ENCODE measurements at places on chromosomes 16 and 17. TPM values are rescaled to one million over a fixed set of nuclear protein-coding genes. Genes with fewer than 3 reads are reported as not detected.

GRCh38 chr17:73288534-73289302 lies 23.1 kb downstream of the CDC42EP4 start:
- DNase-seq: peak; percentile 84

DNA sequence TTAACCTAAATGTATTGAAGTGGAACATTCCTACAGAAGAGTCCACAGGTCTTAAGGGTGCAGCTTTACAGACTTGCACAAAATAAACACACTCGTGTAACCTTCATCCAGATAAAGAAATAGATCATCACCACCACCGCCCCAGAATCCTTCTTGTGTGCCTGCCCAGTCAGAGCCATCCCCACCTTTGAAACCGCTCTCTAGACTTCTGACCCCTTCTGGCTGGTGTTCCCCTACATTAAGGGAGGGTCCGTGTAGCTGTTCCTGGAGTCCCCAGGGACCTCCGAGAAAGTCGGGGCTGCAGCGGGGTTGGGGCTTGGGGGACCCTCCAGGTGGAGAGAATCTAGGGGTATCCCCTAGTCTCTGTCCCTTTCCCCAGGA lies 9.4 kb downstream of the TBX4 start:
- no peak for DNase-seq

- peak; percentile 82 for DNase-seq
These were observed 8.0 kb upstream of the WFDC1 start for GRCh38 chr16:84286578-84287240.

GRCh38 chr17:48915459-48916282 lies 7.5 kb downstream of the UBE2Z start:
- DNase-seq: no peak

TMEM114 gene
- total RNA-seq: not detected

DNA sequence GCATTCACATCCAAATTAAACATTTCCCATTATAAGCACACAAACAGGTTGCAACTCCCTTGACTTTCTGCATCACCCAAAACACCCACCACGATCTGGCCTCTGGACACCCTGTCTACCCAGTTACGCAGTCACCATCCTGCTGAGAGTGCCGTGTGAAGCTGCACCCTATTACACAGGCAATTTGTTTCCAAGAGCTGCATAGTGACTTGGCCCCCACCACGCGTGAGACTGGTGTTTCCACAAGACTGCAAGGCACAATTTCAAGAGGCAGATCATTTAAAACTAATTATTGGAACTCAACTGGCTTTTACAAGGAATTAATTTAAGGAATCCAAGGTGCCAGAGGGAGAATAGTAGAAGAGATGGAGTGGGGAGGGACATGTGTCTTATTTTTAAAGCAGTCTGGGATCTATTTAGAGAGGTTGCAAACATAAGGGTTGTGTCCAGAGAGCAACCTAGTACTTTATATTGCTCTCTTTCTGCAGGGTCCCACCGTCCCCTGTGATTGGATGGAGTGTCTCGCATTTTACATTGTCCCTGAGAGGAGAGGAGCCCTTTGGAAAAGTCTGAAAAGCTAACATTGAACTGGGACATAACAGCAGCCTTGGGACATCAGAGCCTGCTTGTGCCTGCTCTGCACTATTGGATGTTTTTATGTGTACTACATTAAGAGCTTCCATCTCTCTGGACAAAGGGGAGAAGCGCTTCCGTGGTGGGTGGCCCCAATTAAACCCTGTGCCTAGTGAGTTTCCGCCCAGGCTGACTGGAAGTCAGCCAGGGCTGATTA lies 8.7 kb upstream of the ADAMTS18 start:
- DNase-seq: no peak

GRCh38 chr17:56119191-56119590 lies 34.1 kb upstream of the ANKFN1 start:
- no peak for DNase-seq

KCNH6 gene
- total RNA-seq: not detected

DNA sequence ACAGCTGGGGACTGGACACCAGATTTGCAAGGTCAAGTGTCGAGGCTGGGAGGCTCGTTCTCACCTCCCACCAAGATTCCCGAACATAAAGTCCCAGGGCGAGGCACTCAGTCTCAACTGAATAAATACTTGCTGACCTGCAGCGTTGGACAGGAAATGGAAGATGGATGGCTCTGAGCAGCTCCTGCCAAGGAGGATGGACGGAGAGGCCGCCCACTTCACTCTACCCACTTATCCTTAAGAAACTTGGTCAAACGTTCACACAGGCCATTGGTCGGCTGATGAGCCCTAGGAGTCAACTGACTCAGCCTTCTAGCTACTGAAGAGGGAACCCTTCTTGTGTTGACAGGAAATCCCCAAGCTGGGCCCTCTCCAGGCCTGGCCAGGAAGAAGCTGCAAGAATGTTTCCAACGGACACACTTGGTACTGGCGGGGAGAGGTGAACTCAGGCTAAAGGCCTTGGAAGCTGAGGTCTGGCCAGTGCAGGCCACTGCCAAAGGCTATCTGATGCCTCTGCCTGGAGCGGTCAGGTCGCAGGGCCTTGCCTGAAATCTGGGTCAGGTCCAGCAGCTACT lies 50.0 kb downstream of the VAC14 start:
- peak; percentile 81 for DNase-seq

DNA sequence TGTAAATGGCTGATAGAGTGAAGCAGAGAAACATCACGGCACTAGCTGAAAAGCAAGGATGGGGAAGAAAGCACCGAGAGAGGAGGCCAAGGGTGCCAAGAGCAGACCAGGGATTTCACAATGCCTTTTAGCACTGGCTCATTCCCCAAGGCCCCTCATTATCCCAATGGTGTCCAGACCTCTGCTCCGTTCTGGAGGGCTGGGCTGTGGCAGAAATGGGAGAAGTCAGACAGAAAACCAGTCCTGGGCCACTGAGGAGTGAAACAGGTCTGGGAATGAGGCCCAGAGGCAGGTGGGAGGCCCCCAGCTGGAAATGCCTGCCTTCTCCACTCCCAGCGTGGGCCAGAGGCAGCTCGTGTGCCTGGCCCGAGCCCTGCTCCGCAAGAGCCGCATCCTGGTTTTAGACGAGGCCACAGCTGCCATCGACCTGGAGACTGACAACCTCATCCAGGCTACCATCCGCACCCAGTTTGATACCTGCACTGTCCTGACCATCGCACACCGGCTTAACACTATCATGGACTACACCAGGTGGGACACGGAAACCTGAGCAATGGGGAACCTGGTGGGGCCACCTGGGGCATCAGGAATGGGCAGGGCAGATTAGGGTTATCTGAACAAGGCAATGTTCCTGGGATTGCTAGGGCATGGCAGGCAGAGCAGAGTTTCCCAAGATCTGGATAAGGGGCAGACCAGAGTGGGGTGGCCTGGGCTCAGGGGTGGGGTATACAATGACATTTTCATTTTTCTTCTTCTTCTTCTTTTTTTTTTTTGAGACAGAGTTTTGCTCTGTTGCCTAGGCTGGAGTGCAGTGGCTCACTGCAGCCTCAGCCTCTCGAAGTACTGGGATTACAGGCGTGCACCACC lies 20.3 kb downstream of the ANKRD40 start:
- no peak for DNase-seq

DNA sequence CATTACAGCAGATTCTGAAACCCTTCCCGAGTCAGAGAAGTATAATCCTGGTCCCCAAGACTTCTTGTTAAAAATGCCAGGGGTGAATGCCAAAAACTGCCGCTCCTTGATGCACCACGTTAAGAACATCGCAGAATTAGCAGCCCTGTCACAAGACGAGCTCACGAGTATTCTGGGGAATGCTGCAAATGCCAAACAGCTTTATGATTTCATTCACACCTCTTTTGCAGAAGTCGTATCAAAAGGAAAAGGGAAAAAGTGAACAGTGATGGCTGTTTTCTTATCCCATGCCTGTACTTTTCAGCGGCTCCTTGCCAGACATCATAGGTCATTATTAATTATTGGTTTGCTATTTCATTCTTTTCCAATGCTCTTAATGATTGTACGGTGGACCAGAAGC lies 28.1 kb downstream of the ERCC4 start:
- no peak for DNase-seq

GRCh38 chr16:57392694-57393093 lies 11.9 kb upstream of the CCL17 start:
- DNase-seq: no peak

- no peak for DNase-seq
These were observed 72.6 kb downstream of the CDK12 start for GRCh38 chr17:39533891-39534290.

GRCh38 chr16:491220-491919 lies 36.1 kb upstream of the CAPN15 start:
- DNase-seq: no peak

CES5A gene
- not detected for total RNA-seq

GRCh38 chr17:67051155-67051538 lies 6.8 kb downstream of the CACNG1 start:
- DNase-seq: no peak

DNA sequence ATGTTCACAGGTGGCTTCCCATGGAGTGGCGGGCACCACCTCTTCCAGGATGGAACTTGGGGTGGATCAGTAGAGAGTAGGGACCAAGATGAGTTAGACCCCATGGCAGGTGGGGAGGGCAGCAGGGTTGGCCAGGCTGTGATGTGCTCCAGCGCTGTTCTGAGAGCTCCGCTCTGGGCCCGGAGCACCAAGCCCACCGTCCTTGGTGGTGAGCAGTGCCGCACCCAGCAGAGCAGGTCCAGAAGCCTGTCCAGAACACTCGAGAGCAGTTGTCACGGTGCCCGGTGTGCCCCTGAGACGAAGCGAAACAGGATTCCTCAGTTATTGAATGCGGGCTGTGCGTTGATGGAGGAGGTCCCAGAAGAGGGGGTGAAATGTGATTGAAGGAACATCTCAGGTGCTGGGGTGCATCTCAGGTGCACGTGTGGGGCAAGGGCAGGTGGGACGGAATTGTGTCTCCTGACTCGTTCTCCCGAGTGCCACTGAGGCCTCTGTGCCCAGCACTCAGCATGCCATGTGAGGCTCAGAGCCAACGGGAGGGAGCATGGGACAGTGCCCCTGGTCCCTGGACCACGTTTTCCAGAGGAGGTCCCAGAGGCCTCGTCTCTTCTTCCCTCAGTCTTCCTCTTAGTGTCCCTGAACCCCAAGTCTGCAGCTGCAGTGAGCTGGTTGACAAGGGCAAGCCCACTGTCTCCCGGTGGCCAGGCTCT lies 39.5 kb downstream of the COX4I1 start:
- DNase-seq: no peak

PERCC1 gene
- total RNA-seq: 0.27 TPM

UNC119 gene
- 22.2 TPM for total RNA-seq

SYT17 gene
- 0.64 TPM for total RNA-seq

- no peak for DNase-seq
These were observed 346.5 kb upstream of the XYLT1 start for GRCh38 chr16:17817260-17817659.

- no peak for DNase-seq
These were observed 217.8 kb upstream of the SOX9 start for GRCh38 chr17:71902894-71903506.

FOXJ1 gene
- total RNA-seq: not detected

PIRT gene
- not detected for total RNA-seq

PRCD gene
- 4.3 TPM for total RNA-seq

KRT25 gene
- total RNA-seq: not detected

GP1BA gene
- total RNA-seq: not detected

- DNase-seq: no peak
These were observed 6.7 kb upstream of the KRT31 start for GRCh38 chr17:41404024-41404671.

DNA sequence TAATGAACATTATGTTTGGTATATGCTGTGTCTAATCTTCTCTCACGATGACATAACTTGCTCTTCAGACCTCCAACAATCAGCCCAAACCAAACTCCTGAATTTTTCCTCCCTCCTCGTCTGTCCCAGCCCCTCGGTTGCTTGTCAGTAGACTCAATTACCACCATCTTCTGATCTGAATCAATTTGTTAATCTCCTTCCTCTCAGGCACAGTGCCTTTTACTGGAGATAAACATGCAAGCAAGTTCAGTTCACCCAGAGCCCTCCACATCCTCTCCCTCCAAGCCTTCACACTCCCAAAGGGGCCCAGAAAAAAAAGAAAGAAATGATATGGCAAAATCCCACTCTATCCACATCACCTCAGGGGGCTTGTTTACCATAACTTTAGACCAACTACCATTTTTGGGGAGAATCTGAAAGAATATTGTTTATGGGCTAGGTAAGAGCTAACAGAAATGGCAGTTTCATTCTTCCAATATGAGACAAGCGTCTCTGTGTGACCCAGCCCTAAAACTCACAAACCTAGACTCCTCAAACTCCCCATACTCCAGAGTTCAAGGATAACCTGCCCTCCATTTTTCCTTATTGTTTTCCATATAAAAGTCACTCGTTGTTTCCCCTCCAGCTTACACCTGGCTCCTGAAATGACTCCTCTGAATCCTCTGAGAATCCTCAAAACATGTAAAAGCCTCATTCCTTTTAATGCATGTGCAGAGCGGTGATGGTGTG lies 1.5 kb downstream of the TEX2 start:
- DNase-seq: no peak

NOS2 gene
- 0.12 TPM for total RNA-seq

TBC1D3 gene
- total RNA-seq: not detected

FBRS gene
- total RNA-seq: 30.4 TPM

GRCh38 chr16:46728806-46729205 lies 19.3 kb downstream of the MYLK3 start:
- DNase-seq: no peak

DNA sequence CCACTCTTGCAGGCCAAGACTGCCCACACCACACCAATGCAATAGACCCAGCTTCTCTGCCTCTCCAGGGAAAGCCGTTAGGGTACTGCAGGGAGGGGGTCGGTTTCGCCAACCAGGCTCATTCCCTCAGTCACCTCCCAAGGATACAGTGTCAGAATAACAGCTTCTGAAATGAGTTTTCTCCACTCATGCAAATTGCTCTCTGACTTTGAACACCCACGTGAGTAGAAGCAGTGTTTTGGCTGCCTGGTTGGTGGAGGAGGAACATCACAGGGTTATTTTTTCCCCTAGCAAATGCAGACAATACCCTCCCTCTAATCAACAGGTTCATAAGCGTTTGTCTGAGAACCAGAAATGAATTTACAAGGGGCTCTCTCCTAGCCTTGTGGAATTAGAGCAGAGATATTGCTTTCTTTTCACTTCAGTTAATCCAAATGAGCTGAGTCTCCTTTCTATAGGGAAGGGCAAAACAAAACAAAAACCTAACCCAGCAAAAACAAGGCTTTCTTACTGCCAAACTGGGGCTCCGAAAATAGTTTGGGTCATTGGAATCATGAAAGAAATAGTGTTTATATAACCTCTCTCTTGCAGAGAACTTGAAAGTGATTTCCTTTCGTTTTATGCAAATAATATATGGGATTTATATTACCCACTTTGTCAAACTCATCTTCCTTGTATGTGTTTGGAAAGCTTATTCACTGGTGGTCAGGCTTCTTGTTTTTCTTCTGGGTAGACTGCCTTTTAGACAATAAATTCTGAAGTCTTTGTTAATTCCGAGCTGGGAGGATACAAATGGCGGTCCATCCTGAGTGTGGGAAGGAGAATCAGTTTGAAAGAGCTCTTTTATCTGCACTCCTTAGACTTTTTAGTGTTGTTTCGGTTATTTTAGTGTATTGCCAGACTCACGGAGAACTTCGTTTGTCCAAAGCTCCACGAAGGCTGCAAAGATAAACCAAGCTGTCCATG lies 229.9 kb downstream of the MSI2 start:
- DNase-seq: no peak

MAP2K3 gene
- total RNA-seq: 38.6 TPM

RPL26 gene
- total RNA-seq: 1,047 TPM

Measured in left ventricle myocardium superior (tissue), 1 donor.